ENCODE measurements at places on chromosomes 16 and 17.

- no peak for DNase-seq
Measured at GRCh38 chr16:20889625-20890275, 10.4 kb downstream of the DCUN1D3 start.

GRCh38 chr17:59347975-59348391 lies 16.5 kb downstream of the YPEL2 start:
- no peak for DNase-seq

GRCh38 chr16:67425061-67425460 lies 5.9 kb upstream of the HSD11B2 start:
- DNase-seq = no peak

GRCh38 chr17:4229627-4230541 lies 33.9 kb downstream of the ANKFY1 start:
- DNase-seq = no peak

GRCh38 chr17:4722678-4723240 lies 8.5 kb upstream of the MED11 start:
- no peak for DNase-seq

DNA sequence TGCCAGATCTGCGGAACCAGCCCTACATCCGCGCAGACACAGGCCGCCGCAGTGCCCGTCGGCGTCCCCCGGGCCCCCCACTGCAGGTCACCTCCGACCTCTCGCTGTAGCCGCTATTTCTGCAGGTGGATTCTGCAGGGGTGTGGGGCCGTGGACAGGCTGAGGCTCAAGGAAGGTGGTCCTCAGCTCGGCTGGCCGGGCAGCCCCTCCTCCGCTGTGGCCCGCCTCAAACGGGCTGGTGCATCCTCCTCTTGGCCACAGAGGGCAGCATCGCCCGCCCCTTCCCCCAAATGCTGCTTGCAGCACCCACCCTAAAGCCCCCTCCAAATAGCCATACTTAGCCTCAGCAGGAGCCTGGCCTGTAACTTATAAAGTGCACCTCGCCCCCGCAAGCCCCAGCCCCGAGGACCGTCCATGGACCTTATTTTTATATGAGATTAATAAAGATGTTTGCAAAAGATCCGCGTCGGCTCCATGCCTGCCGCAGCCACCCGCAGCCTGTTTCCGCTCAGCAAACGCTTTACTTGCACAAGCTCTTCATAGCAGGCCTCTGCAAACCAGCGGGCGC lies 14.9 kb downstream of the SPATA32 start:
- DNase-seq = no peak

DNA sequence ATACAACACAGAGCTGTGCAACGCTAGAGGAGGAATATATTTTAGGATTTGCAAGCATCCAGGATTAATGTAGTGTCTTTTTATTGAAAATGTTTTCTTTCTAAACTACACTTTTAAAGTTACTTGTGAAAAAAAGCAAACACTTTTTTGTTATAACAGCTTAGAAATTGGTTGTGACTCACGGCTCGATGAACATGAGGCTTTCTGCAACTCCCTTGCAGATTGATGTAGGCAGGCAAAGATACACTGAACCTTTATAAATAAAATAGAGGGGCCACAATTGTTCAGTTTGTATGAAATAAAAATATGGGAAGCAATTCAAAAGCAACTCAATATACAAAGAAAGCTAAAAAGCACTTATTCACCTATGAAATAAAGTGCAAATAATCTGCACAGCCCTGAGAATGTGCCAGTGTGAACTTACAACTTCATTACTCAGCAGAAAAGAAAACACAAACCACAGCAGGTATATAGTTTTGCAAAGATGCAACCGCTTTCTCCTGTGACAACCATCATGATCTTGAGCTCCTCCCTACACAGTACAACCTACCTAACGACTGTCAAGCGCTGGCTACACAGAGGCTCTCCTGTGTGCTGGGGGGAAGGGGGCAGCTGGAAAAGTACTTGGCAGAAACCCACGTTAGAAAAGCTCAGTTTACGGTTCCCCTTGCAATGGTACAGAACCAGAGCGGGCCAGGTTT lies 948 bp downstream of the LUC7L start:
- no peak for DNase-seq

DNA sequence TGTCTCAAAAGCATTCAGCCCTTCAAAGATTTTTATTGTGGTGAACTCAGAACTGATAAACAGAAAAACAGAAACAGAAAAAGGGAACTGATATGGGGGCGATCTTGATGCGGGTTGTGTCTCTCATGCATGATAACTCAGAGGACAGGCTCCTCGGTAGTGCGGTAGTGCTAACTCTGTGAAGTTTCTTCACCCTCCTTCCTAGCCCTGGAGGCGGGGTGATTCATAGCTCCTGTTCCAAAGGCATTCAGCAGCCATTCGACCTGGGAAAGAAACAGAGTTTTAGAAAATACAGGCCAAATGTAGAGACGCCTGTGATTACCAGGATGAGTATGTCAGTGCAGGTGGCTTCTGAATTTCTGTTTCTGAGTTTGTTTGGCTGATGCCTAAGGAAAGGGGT lies 5.5 kb upstream of the MAF start:
- DNase-seq = peak; percentile 21

GRCh38 chr16:24784121-24784520 lies 54.7 kb downstream of the TNRC6A start:
- DNase-seq = no peak

DNA sequence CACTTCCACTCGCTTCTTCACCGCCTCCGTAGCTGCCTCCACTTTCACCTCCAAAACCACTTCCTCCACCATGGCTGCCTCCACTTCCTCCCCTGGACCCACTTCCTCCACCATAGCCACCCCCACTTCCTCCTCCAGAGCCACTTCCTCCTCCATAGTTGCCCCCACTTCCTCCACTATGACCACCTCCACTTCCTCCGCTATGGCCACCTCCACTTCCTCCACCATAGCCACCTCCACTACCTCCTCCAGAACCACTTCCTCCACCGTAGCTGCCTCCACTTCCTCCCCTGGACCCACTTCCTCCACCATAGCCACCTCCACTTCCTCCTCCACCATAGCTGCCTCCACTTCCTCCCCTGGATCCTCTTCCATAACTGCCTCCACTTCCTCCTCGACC lies 4.5 kb downstream of the KRT9 start:
- DNase-seq = no peak

DNA sequence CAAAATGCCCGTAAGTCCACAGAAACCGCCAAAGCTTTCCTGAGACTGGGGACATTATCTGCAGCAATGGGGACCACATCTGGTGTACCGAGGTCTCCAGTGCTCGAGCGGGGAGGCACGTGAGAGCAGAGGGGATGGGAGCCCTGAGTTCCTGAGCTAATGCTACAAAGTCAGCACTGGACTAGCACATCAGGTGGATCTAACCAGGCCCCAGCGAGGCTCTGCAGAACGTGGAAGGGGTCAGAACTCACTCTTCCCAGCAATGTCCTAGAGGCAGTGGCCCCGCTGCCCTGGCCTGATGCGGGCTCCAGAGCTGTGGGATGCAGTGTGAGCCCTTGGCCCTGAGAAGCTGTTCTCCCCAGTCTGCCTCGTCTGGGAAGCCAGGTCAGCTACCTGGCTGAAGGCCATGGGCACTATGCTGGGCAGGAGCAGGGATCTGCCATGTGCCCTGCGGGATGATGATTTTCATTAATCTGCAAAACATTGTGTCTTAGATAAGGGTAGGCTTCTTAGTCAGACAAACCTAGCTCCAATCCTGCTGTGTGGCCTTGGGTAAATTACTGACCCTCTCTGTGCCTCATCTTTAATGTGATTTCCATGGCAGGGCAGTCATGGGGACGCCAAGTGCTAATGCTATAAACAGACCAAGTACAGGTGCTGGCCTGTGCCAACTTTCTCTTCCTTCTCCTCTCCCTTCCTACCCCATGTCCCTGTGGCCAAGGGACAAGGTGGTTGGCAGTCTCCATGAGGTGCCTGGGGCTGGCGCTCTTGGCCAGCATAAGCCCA lies 40.1 kb upstream of the SLC38A10 start:
- DNase-seq = no peak

GRCh38 chr17:14688134-14688533 lies 387.3 kb downstream of the HS3ST3B1 start:
- no peak for DNase-seq

DNA sequence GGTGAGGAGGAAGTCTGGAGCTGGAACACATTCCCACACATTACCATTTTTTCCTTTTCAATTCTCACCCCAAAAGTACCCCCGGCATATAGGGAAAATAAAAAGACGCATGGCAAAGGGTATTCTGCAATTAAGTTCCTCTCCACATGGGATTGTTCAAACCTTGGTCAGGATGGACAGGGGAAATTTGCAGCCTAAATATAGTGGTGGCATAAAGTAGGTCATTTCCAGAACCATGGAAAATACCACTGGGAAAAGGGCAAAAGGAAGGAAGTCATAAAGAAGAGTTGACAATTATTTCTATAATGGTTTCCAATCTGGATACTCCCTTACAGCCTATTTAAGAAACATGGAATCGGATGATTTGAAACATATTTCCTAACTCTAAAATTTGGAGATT lies 135.8 kb downstream of the STX8 start:
- no peak for DNase-seq

- DNase-seq = no peak
Measured at GRCh38 chr16:74611721-74612120, 4.8 kb upstream of the GLG1 start.

- no peak for DNase-seq
Measured at GRCh38 chr17:77610518-77610893, 348.0 kb upstream of the TNRC6C start.

DNA sequence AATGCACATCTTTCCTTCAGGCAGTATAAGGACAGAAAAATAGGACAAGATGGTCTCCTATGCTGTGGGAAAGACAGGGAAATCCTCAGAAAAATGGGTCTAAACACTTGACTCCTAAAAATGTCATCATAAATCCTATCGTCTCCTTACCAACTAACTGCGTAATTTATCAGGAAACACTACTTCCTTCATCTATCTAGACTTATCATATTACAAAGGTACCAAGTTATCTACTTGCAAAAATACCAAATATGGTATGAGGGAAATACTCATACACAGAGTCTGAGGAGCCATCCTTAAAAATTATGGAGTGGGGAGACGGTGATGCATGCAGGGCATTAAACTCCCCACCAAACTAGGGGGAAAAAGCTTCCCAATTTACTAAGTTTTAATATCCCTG lies 44.1 kb downstream of the GRB2 start:
- no peak for DNase-seq

- no peak for DNase-seq
Measured at GRCh38 chr16:83542491-83542890, 265.3 kb upstream of the HSBP1 start.

Measured in activated CD4-positive, alpha-beta T cell treated with anti-CD3 and anti-CD28 coated beads, Interleukin-2, amount 50 U/mL, for 4 hours (primary cell).